Tibial nerve (tissue), 4 donors: ENCODE measurements at places on chromosomes 5 and 9.

GRCh38 chr5:16674750-16675149 is 58.0 kb upstream of the RETREG1 start:
- no peak for DNase-seq

DNA sequence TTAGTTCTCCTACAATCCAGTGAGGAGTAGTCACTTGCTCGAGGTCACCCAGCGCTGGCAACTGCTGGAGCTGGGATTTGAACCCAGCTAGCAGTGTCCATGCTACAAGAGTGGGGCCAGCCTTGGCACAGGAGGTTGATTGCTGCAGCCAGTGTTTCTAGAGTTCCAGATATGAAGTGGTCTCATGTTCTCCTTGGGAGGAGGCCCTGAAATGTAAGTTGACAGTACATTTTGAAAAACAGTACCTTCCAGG is 802 bp downstream of the CCDC107 start:
- DNase-seq, result no peak

GRCh38 chr9:121021301-121021700 is 28.8 kb downstream of the C5 start:
- no peak for DNase-seq

- DNase-seq, result no peak
These were observed 16.0 kb downstream of the NR2F1 start for GRCh38 chr5:93599001-93599379.

DNA sequence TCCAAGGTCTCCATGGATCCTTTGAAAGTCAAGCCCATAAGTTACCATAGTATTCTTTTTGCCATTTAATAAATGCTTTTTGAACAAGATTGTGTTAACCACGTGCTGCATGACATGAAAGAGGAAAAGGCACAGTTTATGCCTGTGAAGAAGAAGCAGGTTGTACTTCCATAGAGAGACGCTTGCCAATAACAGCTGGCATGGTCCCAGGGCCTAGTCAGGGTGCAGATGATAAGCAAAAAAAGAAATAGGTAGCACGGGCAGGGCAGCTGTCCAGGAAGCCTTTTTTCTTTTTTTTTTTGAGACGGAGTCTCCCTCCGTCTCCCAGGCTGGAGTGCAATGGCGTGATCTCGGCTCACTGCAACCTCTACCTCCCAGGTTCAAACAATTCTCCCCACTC is 71.8 kb upstream of the CLINT1 start:
- DNase-seq, result no peak

DNA sequence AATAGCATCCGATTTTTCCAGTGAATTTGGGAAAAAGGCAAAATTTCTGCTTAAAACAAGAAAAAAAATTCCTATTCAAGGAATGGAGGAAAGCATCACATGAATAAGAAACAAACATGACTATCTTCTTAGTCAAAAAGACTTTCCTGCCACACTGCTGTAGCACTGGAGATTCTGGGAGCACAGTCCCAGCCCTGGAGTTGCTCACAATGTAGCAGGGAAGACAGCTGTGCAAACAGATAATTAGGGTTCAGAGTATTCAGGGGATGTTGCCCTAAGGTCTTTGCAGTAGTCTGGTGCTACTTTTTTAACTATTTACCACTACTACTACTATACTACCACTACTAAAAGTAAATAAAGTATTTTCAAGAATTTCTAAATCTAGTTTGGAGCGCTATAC is 86.5 kb downstream of the BNC2 start:
- DNase-seq, result no peak

DNA sequence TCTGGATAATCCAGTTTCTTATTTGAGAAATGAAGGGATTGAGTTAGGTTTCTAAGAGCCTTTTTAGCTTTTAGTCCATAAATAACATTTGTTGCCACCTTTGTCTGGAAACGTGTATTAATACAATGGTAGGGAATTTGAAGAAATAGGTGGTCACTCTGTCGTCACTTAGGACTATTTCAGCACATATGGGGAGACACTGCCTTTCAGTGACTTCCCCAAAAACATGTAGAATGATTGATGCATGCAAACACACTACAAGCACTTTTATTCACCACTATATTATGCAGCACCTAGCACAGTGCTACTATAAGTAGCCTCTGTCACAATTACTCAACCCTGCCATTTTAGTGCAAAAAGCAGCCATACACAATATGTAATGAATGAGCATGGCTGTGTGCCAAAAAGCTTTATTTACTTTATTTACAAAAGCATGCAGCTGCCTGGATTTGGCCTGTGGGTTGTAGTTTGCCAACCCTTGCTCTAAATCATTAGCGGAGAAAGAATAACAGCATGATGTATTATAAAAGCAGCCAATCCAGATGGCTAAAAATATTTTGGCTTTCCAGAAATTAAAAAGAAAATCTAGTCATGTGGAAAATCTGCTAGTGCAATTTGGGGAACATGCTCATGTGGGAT is 154.2 kb upstream of the HMHB1 start:
- DNase-seq, result no peak

DNA sequence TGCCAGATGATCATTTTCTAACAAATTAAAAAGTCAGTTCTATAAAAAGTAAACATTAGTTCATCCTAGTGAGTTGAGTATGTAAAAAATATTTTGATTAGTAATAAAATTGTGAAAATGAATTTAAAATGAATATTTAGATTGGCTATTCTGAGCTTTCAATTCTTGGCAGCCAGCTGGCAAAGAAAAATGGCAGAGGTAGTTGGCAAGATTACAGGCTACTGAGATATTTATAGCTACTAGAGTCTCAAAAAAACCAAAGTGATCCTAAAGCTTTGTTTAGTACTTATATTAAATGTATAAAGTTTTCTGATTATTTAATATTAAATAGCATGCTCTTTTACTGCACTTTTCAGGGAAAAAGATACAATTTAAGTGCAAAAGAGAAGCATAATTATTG is 25.0 kb downstream of the SGTB start:
- DNase-seq, result no peak
